ENCODE measurements at places on chromosomes 2 and 18. TPM values are rescaled to one million over a fixed set of nuclear protein-coding genes. Genes with fewer than 3 reads are reported as not detected.

ELOA2 gene
- not detected for total RNA-seq

OTOS gene
- total RNA-seq = not detected

STON1 gene
- 27.3 TPM for total RNA-seq

ZBTB14 gene
- total RNA-seq = 7.8 TPM

LRRTM4 gene
- not detected for total RNA-seq

FEZ2 gene
- 44.2 TPM for total RNA-seq
